ENCODE measurements at places on chromosomes 4 and X.
A peak's percentile ranks its signal among the peaks of the same experiment; 100 is the strongest.

GRCh38 chr4:162201673-162202072 lies 37.9 kb upstream of the FSTL5 start:
- DNase-seq: no peak

- peak; percentile 12 for DNase-seq
Observed at GRCh38 chr4:39259571-39260330, 77.4 kb downstream of the WDR19 start.

DNA sequence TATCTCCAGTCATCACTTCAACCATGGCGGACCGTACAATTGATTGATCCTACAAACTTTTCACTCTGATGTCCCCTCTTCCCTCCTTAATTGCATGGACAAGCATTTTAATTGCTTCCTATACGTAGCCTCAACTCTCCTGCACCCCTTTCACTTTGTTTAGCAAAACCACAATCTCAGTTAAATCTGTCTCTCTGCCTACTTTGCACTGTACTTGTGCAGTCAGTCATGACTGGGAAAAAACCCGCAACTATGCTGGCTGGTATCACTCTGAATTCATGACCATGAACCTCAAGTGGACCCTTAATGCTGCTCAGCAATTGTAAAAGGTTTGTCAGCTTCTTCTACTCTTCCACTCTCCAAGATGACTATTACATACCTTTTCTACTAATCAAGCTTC lies 51.7 kb upstream of the AFF2 start:
- DNase-seq: no peak

GRCh38 chr4:102678695-102679335 lies 82.0 kb downstream of the MANBA start:
- DNase-seq: peak; percentile 11

DNA sequence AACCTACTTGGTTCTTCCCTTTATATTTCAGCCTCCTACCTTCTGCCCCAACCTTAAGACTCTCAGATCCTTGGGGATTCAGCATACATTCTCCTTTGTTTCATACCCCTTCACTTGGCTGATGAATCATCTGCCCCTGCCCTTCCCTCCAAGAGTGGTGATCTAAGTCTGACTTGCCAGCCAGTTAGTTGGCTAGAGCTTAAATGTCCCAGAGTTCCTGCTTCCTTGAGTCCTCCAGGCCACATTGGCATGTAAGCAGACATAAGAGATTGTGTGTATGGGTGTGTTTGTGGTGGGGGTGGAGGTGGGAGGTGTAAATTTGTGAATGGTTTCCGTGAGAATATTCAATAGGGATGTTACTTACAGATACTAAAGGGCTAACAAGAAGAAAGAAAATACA lies 3.7 kb upstream of the TEX13D start:
- DNase-seq: peak; percentile 16

DNA sequence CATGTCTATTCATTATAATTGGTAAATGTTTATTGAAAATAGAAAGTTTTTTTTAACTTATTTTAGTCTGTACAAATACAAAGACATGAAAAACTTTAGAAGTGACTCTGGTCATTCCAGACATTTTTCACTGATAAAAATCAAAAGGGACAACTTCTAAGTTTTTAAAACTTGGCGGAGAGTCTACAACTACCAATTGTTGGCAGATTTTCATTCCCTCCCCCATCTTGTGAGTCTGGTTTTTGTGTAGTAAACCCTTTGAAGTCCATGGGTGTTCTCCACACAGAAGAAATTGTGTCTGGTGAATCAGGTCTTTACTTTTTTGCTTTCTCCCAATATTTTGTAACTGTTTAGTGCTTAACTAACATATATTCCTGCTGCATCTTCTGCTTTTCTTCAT lies 336.5 kb downstream of the PDGFC start:
- no peak for DNase-seq

DNA sequence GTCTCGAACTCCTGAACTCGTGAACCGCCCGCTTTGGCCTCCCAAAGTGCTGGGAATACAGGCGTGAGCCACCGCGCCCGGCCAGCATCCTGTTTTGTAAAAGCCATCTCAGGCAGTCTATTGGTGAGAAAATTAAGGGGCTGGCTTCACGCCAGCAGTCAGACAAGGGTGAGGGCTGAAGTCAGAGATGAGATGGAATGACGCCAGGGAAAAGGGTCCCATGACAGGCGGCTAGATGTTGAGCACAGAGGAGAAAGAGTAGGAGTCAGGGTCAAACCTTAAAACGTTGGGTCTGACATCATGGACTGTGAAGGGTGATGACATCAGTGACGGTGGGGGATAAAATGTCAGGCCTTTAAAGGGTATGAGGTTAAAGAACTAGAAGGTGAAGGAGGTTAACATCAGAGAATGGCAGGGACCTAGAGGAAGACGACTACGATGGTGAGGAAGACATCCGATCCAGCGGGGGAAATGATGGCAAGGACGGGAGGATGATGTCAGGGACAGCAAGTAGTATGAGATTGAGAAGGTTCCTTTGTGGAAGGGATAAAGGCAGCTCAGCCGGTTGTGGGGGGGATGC lies 504 bp upstream of the RBM3 start:
- DNase-seq: no peak

GRCh38 chrX:151416579-151416978 lies 19.6 kb downstream of the VMA21 start:
- no peak for DNase-seq

DNA sequence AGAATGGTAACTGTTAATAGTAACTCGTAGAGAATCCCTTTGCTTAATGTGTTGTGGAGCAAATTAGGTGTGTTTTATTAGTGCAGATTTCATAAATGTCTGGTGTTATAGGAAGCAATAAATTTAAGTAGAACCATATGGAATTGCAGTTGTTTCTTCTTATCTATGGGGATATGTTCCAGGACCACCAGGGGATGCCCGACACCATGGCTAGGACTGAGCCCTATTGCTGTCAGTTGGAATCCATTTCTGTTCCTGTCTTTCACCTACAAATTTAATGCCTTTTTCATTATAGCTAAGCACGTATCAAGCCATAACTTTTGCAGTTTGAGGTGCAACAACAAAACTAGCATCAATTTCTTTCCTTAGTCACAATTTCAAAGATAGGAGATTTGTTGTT lies 72.5 kb downstream of the DDIT4L start:
- no peak for DNase-seq

- peak; percentile 89 for DNase-seq
Observed at GRCh38 chrX:44157858-44158257, 184.7 kb upstream of the NDP start.

GRCh38 chrX:101057093-101057714 lies 5.3 kb upstream of the TRMT2B start:
- DNase-seq: peak; percentile 54

GRCh38 chr4:80452768-80453167 lies 117.2 kb downstream of the CFAP299 start:
- DNase-seq: peak; percentile 28

DNA sequence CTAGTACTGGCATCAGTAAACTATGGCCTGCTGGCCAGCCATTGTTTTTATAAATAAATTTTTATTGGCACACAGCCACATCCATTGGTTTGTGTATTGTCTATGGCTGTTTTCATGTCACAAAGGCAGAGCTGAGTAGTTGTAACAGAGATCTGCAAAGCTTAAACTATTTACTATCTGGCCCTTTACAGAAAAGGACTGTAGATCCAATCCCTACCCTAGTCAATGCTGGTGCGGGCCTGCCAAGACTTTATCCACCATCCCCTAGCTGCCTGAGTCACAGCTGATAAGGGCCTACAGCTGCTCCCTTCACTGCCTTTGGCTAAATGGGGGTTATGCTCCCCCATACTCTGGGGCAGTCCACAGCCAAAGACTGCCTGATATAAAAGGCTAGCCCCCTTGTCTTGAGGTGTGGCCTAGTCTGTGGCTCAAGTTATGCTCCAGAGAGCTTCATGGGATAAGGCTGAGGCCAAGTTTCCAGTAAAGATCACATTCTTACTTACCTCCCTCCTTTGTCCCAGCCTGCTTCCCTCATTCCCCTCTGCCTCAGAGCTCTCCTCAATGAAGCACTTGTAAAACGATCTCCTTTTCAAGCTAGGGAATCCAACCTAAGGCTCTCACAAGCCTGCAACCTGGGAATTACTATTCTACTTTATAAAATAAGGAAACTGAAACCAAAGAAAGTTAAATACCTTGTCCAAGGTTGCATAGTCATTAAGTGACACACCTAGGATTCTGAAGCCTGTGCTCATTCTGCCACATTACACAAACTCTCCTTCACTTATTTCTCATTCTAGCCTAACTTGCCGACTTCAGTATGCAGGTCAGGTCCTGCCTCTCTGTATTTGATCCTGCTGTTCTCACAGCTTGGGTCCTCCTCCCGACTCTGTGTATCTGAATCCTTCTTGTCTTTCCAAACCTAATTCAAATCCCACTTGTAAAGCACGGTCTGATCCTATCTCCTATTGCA lies 20.7 kb downstream of the ACE2 start:
- no peak for DNase-seq

- DNase-seq: no peak
Observed at GRCh38 chr4:138307319-138307718, 65.2 kb upstream of the SLC7A11 start.

DNA sequence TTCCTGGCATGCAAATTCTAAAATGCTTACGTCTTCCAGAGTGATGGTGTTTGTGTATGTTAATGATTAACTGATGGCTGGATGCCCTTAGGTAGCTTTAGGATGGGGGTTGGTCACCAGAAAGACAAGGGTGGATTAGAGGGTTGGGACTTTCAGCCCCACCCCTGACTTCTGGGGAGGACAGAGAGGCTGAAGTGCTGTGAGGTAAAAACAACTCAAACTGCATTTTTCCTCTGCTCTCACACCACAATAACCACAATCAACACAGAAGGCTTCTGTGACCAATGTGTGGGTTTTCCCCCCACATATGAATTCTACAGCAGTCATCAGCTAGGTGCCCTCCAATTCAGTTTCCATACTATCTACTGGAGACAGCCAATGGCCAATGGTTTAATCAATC lies 18.7 kb upstream of the DDIT4L start:
- DNase-seq: peak; percentile 6

- no peak for DNase-seq
Observed at GRCh38 chrX:121050781-121051180, 3.4 kb downstream of the GLUD2 start.
